ENCODE measurements at places on chromosomes 5 and 9. TPM values are rescaled to one million over a fixed set of nuclear protein-coding genes. Genes with fewer than 3 reads are reported as not detected.

GRCh38 chr9:137764171-137764671 is 113.4 kb upstream of the CACNA1B start:
- DNase-seq = no peak

GRCh38 chr5:104370523-104370922 is 807.9 kb upstream of the NUDT12 start:
- no peak for DNase-seq

DNA sequence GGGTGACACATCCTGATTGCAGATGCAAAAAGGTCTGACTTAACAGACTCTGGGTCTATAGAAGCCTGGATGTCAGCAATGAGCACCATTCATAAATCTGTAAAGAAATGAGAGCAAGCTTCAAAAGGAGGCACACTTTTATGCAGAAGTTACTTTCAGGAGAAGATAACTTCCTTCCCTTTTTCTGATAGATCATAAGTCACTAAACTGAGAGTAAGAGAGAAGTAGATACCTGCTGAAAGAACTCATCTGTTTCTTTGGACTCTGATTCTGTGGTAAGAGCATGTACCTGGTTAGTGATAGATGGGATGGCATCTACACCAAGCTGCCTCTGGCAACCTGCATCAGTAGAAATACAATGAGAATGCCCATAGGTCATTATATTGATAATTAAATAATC is 525.6 kb downstream of the CETN3 start:
- no peak for DNase-seq

GRCh38 chr5:40988746-40989510 is 79.6 kb downstream of the C7 start:
- DNase-seq = no peak

GRCh38 chr9:97895211-97895610 is 27.1 kb downstream of the TRMO start:
- DNase-seq = no peak

DNA sequence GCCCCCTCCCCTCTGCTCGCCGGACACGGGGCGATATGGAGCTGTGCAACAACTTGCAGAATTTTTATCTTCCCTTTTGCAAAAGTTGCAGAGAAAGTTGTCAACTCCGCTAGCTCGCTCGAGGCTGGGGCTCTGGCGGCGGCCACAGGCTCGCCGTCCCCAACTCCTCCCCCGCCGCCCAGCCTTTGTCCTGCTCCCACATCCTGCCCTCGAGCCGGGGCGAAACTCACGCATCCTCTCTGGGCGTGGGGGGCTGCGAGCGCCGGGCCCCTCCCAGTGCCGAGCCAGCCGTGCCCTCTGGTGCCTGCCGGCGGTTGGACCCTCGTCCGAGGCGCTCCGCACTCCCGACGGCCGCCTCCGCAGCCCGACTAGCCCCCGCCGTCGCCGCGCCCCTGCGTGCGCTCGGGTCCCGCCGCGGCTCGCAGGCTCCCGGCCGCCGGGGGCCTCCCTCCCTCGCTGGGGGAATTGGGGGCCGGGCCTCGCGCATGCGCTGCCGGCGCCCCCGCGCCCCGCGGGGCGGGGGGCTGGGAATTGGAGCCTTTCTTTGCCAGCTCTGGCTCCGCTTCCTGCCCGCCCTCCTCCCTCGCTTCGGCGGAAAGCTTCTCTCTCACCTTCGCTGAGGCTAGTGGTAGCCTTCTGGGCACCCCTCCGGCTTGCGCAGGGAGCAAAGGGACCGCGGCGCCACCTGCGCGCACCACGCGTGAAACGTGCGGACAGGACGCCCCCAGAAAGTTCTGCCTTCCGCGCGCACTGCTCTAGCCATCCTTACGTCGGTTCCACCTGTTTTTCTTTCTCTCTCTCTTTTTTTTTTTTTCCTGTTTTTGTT is at the start of gene CCNJL:
CCNJL (minus strand) TSS at position 431 of the 826 bp plus-strand sequence. CDS start 641 bp downstream, outside the sequence.
- DNase-seq = no peak

GRCh38 chr5:14463629-14464028 is 118.0 kb upstream of the OTULINL start:
- DNase-seq = no peak

GRCh38 chr5:128766406-128766805 is 198.9 kb upstream of the SLC27A6 start:
- DNase-seq = no peak

- DNase-seq = no peak
Measured at GRCh38 chr9:125568621-125569020, 138.4 kb downstream of the MAPKAP1 start.

DNA sequence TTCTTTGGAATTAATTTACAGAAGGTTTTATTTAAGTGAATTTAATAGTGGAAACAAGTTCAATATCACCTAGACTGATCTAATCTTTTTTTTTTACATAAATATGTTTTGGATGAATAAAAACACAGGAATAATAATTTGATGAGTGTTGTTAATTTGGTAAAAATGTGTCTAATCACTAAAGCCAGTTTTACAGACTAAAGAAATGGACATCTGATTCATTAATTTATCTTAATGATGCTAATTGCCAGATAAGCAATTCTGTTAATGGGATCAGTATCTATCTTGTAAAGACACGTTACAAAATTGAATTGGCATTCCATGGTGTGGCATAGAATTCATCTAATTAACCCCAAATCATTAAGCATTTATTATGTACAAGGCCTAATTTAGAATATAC is 743.3 kb upstream of the CDH6 start:
- no peak for DNase-seq

- no peak for DNase-seq
Measured at GRCh38 chr5:80502800-80503199, 14.9 kb downstream of the FAM151B start.

- DNase-seq = no peak
Measured at GRCh38 chr5:112594095-112594850, 143.4 kb upstream of the APC start.

GRCh38 chr9:33107762-33108161 is 31.3 kb upstream of the SMU1 start:
- no peak for DNase-seq

DNA sequence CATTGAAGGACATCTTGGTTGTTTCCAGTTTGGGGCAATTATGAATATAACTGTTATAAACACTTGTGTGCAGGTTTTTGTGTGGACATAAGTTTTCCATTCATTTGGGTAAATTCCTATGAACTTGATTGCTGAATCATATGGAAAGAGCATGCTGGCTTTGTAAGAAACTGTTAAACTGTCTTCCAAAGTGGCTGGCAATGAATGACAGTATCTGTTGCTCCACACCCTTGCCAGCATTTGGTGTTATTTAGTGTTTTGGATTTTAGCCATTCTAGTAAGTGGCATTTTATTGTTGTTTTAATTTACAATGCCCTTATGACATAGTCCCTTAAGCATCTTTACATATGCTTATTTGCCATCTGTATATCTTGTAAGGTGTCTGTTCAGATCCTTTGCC is 29.8 kb upstream of the UGT3A2 start:
- DNase-seq = no peak

- no peak for DNase-seq
Measured at GRCh38 chr9:125756518-125756917, 9.3 kb downstream of the PBX3 start.

DNA sequence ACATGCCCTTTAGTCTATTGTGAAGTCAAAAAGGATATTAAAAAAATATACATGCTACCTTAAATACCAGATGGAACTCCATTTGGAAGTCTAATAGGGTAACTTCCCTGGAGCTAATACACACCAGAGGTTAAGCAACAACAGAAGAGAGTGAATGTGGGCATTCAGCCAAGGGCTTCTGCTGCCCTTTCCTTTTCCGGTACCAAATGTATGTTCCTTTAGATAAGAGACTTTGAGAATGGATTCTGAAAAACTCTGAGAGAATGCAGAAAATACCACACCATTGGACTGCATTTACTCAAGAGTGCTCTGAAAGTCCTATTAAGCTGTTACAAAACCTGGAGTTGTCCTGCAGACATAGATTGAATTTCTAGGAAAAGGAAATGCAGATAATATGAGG is 23.8 kb upstream of the TRPM3 start:
- DNase-seq = no peak

DNA sequence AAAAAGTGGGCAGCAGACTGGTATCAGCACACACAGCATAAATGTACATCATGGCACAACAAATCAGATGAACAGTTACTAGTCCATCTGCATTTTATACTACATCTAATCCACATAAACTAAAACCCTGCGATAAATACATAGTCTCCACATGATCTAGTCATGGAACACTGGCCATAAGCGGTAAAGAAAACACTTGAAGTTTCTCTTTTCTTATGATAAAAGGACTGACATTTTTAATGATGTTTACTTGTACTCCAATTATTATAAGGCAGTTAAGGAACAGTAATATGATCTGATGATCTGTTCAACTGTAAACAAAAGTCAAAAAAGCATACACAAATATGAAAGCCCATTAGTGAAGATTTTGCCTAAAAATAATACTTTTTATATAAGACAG is 112.5 kb downstream of the MPDZ start:
- DNase-seq = no peak

The OTULINL gene
- 0.07 TPM for polyA plus RNA-seq

The PCSK1 gene
- not detected for polyA plus RNA-seq

The FYB1 gene
- 0.01 TPM for polyA plus RNA-seq

The SPATA31C1 gene
- polyA plus RNA-seq = not detected

The ZNF618 gene
- polyA plus RNA-seq = 11.2 TPM

The PCDHA1 gene
- 0.09 TPM for polyA plus RNA-seq

The CTSV gene
- 0.58 TPM for polyA plus RNA-seq

The ITK gene
- polyA plus RNA-seq = not detected

The FAM81B gene
- polyA plus RNA-seq = not detected

The GPR151 gene
- not detected for polyA plus RNA-seq

The MTRR gene
- 50.0 TPM for polyA plus RNA-seq

The PCDHGA11 gene
- polyA plus RNA-seq = 7.5 TPM

All from AG04450 (cell line).